ENCODE measurements at places on chromosomes 13 and 19. TPM values are rescaled to one million over a fixed set of nuclear protein-coding genes. Genes with fewer than 3 reads are reported as not detected.
A peak's percentile ranks its signal among the peaks of the same experiment; 100 is the strongest.

DNA sequence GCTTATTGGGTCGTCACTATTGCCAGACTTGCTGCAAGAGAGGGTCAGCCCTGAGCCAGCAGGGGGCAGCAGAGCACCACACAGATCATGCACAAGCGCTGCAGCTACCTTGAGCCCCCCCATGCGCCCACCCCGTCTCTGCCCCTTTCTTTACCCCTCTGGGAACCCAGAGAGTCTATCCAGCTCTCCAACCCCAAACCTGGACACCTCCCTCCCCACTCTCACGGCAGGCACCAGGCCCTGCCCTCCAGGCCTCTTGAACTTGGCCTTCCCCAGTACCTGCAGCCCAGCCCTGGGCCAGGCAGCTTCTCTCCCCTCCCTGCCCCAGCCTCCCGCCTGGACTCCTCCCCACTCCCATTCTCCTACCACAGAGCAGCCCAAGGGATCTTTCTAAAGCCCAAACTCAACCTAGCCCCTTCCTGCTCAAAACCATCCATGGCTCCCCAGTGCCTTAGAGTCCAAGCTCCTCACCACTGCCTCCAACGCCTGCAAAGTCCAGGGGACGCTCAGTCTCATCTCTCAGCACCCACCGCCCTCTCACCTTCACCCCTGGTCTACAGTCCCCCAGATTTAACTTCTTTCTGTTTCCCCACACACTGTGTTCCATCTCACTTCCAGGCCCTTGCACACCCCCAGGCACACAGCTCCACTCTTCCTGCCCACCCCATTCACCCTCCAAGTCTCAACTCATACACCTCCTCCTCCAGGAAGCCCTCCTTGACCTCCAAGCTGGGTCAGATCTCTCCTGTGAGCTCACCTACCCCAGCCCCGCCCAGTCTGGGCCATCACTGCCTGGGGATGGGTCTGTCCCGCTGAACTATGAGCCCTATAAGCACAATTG lies 9.4 kb upstream of the CEACAM16 start:
- DNase-seq, result peak; percentile 71

DNA sequence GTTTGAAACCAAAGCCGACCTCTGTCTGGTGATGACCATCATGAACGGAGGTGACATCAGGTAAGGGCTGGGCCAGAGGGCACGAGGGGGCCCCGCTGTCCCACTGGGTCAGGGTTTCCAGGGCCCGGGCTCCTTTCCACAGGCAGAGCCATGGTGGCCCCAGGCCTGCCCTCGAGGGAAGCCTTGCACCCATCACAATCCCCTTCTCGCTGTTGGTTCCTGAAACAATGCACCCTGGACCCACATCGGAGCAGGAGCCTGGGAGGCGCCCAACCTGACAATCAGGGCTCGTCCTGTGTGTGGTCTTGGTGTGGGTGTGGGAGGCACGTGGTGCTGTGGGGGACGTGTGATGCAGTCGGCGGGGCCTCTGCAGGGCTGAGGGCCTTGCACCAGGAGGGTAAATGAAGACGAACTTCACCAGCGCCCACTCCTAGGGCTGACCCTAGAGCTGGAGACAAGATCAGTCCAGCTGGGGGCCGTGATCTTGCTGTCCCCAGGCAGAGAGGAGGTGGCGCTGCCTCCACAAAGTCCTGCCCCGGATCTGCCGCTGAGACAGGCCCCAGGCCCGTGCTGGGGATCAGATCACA lies 2.8 kb downstream of the GRK1 start:
- DNase-seq, result no peak

DNA sequence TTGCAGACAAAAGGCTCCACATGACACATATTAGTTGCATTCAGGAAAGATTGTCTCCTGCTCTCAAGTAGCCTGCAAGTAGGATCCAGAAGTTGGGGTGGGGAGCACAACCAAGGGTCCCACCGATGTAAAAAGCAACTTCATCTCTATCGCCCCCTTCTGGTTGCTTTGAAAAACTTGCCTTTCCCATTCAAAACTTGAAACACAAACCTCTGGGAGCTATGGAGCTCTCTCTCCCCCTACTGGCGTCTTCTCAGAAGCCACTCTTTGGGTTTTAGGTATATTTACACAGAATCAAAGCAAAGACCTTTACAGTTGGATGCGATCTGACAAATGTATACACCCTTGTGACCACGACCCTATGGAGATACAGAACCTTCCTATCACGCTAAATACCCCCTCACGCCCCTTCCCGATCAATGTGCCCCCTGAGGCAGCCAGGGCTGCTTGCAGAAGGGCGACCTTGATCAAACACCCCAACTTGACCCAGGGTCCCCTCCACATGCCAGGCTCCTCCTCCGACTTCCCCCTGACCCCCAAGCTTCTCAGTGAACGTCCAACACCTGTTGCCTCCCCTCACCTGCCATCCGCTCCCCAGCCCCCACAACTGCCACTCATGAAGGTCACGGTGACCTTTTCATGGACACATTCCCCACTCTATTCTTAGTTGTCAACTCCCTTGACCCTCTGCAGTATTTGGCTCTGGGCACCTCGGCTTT lies 10.1 kb downstream of the NOSIP start:
- DNase-seq, result peak; percentile 81

DNA sequence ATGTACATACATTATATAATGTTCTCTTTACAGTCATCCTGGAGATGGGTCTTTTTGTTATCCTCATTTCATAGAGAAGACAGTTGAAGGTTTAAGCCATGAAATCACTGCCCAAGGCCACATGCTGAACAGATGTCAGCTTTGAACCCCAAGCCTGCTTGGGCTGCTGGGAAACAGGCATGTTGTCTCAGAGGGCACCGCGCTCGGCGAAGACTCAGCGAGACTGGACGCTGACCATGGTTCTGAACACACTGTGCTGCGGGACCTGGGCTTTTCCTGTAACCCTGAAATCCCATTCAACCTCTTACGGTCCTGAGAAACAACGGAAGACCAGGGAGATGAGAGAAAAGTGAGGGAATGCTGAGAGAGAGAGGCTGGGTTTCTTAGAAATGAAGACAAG lies 27.3 kb downstream of the LRFN3 start:
- peak; percentile 37 for DNase-seq

DNA sequence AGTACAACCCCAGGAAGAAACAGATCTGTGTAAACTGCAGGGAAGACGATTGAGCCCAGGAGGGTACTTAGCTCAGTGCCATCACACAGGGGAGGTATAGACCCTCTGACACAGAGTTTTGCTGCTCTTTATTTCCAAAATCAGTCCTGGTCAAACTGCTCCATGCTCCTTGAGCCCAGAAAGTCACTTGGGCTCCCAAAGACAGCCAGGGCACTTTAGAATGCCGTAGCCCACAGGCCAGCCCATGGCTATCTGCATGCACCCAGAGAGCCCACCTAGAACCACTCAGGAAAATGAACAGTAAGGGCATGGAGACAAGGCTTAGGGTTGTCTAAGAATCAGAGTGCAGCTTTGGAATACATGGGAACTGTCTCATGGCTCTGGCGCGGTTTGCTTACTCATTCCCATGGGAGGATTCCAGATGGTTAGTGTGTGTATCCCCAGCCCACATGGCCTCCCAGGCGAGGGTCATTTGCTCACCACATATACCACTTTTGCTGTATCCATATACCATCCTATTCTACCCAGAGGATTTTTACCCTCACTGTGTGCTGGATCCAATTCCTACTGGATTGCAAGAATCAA lies 14.7 kb upstream of the PDCD5 start:
- DNase-seq, result peak; percentile 47

DNA sequence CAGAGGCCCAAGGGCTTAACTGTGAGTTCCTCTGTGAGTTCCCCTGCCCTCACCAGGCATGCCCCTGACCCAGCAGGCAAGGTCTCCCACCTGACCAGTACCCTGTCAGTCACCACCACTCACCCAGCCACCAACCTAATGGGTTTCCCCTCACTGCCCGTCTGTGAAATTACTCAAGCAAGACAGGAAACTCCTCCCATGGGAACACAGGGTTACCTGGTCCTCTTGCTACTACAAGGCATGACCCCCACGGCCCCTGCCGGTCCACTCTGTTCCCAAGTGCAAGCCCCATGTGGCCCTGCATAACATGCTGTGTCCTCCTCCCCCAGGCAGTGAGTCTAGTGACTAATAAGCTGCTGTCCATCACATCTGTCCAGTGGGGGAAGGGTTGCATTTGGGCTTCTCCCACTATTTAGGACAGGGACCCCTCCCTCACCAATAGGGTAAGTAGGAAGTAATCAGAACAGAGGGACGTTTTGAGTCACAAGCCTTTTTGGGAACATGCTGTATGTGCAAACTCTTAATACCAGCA lies 8.0 kb upstream of the DHRS12 start:
- DNase-seq, result no peak

GRCh38 chr13:33728271-33729037 lies 89.5 kb upstream of the RFC3 start:
- no peak for DNase-seq

GRCh38 chr13:46386392-46387063 lies 524 bp downstream of the RUBCNL start:
- DNase-seq, result no peak

DNA sequence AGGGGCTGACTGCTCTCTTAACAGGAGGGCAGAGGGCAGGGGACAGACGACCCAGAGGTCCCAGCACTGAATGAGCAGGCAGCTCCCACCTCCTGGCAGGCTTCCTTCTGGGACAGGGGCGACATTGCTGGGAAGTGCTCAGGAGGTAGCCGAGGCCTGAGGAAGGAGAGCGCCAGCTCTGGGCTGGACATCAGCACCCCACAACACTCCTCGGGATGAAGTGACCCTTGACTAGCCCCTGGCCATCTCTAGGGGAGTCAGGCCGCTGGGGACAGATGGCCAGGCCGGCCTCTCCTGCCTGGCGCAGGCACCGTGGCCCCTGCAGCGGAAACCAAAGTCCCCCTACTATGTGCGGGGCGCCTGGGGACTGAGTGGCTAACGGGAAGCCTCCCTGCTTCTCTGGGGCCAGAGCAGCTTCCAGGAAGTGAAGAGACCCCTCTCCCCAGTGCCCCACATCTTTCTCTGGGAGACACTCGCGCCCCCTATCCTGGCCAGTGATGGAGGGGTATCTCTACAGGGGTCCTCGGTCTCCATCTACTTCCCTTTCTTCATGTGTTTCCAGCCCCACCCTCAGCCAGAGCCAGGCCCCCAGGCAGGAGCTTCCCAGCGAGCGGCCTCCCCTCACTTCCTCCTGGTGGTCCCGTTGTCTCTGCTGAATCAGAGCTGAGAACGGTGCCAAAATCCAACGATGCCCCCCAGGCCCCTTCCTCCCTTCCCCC lies 10.1 kb downstream of the PRR36 start:
- DNase-seq, result no peak

DNA sequence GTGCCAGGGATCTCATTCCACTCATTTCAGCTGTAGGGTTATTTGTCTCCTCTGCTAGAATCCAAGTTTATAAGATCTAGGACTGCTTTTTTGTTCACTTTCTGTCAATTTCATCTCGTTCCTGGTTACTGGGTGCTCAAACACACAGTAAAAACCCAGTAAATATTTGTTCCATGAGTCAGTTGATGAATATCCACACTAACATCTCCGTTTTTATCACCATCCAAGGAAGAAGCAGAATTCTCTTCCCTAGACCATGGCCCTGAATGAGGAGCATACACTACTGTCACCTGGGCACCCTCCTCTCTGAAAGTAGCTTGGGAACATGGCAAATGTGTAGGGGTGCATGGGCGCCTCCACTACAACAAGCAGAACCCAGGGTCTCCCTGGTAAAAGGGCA lies 390.8 kb downstream of the FOXO1 start:
- peak; percentile 70 for DNase-seq

DNA sequence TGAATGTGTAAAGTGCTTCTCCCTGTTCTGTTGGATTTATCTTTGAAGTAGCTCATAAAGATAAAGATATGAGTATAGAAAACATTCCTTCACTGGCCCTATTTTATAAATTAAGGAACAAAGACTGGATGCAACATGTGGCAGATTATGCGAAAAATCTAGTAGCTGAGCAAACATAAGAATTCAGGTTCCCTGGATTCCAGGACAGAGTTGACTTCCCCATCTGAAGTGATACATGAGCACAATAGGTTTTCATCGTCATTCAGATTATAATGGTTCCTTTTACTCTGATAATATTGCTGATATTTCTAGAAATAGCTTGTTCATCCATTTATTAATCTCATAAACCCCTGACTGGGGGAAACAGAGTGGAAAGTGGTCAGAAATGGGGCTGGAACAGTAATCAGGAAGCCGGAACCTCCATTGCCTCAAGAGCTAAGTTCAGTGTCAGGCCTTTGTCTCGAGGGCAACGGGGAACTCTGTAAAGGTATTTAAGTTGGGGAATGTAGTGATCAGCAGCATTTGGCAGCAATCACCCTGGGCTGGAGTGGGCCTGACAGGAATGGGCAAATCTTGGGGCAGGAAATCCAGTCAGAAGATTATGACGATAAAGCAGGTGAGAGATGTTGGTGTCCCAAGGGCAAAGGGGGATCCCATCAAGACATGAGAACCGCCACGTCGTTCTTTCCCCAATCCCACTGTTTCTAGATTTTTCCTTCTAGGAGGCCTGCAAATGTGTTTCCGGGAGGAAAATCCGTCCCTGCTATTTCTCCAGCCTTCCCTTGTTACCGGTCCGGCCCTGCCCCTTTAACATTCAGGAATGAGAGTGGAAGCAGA lies 232.5 kb upstream of the SERP2 start:
- no peak for DNase-seq

GRCh38 chr19:27774337-27774736 lies 1438.6 kb downstream of the UQCRFS1 start:
- no peak for DNase-seq

DNA sequence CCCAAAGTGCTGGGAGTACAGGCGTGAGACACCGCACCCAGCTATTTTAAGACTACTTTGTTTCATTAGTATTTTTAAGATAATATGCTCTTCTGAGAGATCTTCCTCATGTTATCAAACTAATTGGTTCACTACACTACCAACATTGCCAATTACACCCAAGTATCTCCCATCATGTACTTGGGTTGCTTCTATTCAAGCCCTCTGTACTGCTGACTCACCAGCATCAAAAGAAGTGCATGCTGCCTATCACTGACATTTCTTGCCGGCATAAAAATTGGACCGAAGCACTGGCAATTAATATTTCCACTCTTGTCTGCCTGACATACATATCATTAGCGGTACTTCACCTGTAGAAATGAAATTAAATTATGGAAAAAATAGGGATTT lies 164.2 kb upstream of the NBEA start:
- DNase-seq, result no peak

DNA sequence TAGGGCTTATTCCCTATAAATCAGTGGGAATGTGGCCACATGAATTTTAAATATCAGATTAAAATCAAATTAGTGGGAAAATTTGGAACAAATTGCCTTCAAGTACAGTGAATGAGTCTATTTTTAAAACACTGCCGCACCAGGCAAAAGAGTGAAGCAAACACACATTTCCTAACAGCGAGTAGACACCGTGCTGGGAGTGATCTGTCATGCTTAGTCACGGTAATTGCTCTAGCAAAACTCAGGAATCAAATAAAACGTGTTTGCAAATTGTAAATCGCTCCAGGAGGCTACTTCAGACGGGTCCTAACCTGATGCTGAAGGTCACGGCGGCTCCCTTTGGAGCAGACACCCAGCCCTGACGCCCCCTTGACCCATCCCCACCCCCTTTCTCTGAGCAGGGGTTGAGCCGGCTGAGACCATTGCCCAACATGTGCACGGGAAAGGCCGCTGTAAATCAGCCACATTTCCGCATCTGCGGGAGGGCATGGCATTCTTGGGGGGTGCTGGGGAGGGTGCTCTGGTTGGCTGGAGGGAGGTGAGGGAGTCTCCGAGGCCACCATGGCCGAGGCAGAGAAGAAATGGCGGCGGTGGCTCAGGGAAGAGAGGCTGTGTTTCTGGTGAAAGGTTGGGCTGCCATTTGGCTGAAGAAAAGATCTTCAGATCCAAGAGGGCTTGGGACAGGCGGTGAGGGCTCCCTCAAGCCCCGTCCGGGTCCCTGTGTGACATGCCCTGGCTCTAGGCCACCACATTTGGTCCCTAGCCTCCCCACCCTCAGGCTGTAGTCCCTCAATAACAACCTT lies 8.9 kb downstream of the CEBPA start:
- peak; percentile 83 for DNase-seq

Gene C19orf85
- total RNA-seq, result not detected

Gene ZNF850
- total RNA-seq, result 4.4 TPM

Gene TEX29
- not detected for total RNA-seq

All from M059J (cell line).